ENCODE measurements at places on chromosomes 4 and X.

- no peak for DNase-seq
Observed at GRCh38 chr4:19580095-19580494, 671.6 kb upstream of the SLIT2 start.

DNA sequence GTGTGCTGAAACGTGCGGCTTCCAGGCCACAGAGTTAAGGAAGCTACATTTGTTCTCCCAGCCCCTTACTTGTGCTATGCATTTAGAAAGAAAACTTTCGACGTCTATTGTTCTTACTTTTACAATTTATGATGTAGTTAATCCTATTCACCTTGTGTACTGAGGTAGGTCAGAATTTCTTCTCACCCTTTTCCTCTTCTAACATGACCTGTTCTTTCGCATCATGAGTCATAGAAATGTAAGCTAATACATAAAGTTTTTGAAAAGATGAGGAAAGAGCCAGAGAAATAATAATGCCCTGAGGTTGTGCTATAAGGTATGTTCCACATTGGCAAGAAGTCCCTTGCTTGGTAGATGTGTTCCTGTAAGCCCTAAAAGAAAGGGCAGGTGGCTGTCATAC is 298.3 kb downstream of the TRIML1 start:
- DNase-seq = no peak

GRCh38 chr4:123862812-123863211 is 466.2 kb downstream of the SPRY1 start:
- DNase-seq = no peak

GRCh38 chr4:176340871-176341685 is 21.3 kb downstream of the SPCS3 start:
- no peak for DNase-seq

DNA sequence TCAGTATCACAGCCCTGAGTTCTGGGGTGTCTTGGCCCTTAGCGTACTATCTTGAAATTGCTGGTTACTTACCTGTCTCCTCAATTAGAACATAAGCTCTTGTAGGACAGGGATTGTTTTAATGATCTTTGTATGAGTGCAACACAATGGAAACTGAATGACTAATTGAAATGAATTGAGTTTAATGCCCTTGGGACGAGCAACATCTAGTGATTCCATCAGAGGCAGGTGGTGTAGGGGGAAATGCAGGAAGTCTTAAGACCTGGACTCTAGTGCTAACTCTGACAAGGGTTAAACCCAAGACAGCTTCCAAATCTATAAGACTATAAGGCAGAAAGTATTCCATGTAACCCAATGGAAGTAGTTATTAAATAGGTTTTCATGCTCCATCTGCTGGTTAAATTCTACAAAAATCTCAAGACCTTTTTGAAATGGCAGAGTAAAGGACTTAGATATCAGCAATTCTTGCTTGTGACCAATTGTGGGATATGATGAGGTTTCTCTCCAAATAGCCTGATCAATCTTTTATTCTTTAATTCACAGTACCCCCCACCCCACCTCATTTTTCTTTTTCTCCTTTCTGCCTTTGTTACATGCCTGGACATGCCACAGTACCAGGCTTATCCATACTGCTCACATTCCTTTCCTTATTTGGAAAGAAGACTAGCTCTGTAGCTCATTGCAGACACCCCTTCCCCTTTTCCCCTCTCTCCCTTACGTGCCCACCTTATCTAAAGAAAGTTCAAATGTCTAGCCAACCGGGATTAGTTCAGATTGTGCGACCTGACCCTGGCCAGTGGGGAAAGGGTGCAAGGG is 340.8 kb downstream of the PAPSS1 start:
- no peak for DNase-seq

DNA sequence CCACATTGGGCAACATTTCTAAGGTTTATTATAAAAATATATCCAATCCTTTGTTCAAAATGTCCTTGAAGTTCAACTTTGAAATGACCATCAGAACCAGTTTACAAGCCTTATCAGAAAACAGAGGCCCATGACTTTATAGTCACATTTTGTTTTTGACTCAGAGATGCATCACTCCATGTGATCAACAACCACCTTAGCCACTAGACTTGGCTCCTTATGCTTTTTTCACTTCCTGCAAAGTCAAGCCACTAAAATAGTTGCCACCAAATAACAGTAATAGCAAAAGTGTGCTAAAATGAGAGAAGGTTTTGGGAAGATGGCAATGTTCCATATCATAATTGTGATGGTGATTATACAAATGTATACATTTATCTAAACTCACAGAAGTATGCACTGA is 181.7 kb downstream of the MAML3 start:
- DNase-seq = no peak

All from activated naive CD4-positive, alpha-beta T cell treated with anti-CD3 and anti-CD28 coated beads for 36 hours (primary cell).